Naive B cell (primary cell): ENCODE measurements at places on chromosomes 16 and 17.

DNA sequence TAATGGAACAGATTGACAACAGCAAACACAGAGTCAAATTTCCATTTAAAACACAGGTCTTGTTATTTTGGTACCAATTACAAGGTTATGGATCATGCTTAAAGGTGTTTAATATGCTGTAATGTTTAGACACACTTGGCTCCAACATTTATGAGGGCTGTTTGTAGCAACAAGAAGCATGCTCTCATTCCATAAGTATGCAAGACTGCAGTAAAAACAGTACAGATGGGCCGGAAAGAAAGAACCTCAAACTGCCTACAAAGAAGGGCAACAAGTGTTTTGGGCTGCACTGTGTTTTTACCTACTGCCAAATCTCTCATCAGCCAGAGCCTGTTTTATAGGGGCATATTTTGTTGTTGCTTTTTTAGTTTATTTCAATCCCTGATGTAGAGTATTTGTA, 100.5 kb upstream of the HS3ST3A1 start:
- DNase-seq, result no peak

- DNase-seq, result no peak
- H3K36me3 ChIP-seq, result no peaks in the 10 kb centered on the region
- no peak overlapping the region for H3K4me3 ChIP-seq
- no peaks in the 10 kb centered on the region for H3K27me3 ChIP-seq
These were observed 13.5 kb upstream of the EFCAB13 start for GRCh38 chr17:47310186-47310733.

DNA sequence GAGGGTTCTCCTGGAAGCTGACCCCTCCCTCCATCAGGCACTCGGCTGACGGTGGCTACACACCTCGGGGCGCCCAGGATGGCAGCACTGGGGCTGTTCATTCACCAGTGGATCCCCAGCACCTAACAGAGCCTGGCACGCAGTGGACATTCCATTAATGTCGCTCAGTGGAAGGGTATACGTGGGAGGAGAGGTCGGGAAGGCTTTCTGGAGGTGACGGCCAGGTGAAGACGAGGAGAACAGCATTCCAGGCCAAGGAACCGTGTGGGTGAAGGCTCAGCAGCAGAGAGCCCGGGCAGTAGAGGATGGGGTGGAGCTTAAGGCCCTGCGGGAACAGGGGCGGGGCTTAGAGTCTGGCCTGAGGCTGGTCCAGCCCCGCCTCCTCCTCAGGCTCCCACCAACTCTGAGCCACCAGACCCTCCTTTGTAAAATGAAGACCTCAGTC, 2.5 kb upstream of the HS3ST6 start:
- H3K27me3 ChIP-seq, result peaks cover 17% of the 10 kb centered on the region
- H3K36me3 ChIP-seq, result no peaks in the 10 kb centered on the region
- DNase-seq, result no peak
- no peak overlapping the region for H3K4me3 ChIP-seq

- peak overlapping the region; percentile 91 for H3K27ac ChIP-seq
- H3K4me1 ChIP-seq, result peaks cover 68% of the 10 kb centered on the region
- no peaks in the 10 kb centered on the region for H3K27me3 ChIP-seq
- peak; percentile 76 for DNase-seq
- no peaks in the 10 kb centered on the region for H3K36me3 ChIP-seq
These were observed 4.2 kb downstream of the SNN start for GRCh38 chr16:11672206-11673090.

DNA sequence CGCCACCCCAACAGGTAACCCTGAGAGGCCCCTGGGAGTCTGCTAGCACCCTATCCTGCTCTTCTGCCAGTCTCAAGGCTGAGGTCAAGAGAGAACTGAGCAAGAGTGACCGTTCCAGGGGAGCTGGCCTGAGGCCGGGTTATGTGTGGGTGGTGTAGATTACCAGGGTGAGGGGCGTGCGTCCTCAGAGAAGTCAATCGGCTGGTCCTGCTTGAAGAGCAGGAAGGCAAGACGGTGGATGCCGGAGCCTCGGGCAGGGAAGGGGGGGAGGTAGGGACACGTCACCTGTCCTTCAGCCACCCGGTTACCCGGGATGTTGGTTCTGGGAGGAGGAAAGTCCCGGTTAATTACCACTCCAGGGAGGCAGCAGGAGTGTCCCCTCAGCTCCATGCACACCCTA, 2.6 kb upstream of the TRIM65 start:
- no peak overlapping the region for H3K4me3 ChIP-seq
- H3K36me3 ChIP-seq, result no peaks in the 10 kb centered on the region
- no peaks in the 10 kb centered on the region for H3K27me3 ChIP-seq
- peaks cover 24% of the 10 kb centered on the region for H3K4me1 ChIP-seq

DNA sequence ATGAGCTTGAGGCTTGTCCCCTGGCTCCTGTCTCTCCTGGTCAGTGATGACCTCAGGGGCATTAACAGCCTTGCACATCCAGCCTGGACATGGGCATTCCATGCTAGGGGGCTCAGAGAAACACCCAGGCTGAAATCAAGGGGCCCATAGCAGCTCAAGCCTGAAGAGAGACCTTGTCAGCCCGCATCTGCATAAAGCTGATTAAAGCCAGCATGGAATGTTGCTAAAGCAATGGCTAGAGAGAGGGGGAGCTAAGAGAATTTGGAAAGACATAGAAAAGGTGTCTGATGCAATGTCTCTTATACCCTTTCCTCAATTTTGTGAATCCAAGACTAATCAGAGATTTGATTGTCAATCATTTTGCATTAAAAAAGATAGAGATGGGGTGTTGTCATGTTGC, 51.4 kb upstream of the WSCD1 start:
- no peaks in the 10 kb centered on the region for H3K36me3 ChIP-seq
- no peak for DNase-seq
- H3K4me3 ChIP-seq, result no peak overlapping the region
- no peaks in the 10 kb centered on the region for H3K4me1 ChIP-seq
- peaks cover 21% of the 10 kb centered on the region for H3K27me3 ChIP-seq

DNA sequence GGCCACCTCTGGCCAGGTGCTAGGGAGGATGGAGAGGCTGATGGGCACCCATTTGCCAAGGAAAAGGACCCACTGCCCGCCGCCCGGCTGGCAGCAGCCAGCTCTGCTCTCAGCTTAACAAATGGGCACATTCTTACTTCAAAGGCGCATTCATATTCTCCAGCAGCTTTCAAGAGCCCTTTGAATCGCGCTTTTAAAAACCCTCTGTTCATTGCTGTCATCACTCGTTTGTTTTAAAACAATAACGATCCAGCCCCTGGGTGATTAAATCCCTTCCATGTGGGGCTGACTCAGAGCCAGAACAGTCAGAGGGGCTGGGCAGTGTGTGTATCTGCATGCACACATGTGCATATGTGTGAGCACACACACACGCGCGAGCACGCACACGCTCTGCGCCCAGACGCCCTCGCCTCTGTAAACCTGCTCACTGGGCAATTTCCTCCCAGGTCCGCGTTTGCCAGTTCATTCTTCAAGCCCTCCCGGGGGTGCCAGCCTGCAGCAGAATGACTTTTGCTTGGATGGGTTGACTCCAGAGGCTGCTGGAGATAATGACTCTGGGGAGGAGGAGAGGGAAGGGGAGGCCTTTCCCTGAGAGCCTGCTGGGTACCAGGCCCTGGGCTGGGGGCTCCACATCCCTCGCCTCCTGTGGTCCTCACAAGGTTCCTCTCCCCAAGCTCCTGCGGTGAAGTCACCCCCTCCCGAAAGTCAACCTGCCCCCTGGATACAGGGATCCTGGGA, 133.1 kb downstream of the SDK2 start:
- no peak overlapping the region for H3K27ac ChIP-seq
- peaks cover 26% of the 10 kb centered on the region for H3K4me1 ChIP-seq
- H3K36me3 ChIP-seq, result no peaks in the 10 kb centered on the region
- DNase-seq, result no peak
- H3K27me3 ChIP-seq, result no peaks in the 10 kb centered on the region

DNA sequence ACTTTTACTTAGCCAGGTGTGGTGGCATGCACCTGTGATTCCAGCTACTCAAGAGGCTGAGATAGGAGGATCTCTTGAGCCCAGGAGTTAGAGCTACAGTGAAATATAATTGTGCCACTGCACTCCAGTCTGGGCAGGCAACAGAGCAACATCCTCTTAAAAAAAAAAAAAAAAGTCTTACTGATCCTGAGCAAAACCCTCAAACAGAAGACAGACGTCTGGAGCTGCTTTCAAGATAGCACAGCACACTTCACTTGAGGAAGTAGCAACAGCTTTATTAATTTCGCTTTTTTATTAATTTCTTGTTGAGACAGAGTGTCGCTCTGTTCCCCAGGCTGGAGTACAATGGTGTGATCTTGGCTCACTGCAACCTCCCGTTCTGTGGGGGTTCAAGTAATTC, 10.2 kb upstream of the GGA2 start:
- H3K4me3 ChIP-seq, result no peak overlapping the region
- peaks cover 33% of the 10 kb centered on the region for H3K4me1 ChIP-seq
- peaks cover 6% of the 10 kb centered on the region for H3K36me3 ChIP-seq
- DNase-seq, result peak; percentile 40
- H3K27ac ChIP-seq, result peak overlapping the region; percentile 98

DNA sequence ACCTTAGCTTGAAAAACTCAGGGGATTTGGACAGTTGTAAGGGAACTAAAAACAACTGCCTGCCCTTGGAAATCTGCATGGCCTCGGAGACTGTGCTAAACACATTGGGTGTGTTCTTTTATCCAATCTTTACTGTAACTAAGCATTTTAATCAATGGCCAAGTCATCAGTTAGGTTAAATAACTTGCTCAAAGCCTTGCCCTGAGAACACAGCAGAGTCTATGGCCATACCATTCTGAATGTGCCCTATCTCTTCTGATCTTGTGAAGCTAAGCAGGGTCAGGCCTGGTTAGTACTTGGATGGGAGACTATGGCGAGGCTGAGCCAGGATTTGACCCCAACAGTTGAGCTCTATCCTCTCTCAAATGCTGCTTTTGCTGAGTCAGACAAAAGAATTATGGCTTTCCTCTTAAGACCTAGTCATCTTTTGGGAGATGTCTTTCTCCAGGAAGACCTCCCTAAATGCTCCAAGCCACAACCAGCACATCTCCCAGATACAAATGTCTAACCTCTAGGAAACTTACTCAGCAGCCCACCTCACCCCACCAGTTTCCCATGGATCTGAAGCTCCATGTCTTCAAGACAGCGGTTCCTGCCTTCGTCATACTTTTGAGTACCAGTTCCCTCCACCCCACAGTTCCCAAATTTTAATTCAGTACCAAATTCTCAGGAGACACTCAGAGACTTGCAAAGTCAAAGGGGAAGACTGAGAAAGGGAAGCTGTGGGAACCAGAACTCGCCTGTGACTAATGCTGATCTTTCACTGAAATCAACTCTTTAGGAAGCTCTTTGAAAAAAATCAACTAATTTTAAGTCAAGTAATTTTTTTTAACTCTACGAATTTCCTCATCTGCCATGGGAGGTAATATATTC, 336.1 kb downstream of the MAF start:
- peaks cover 3% of the 10 kb centered on the region for H3K36me3 ChIP-seq
- H3K4me3 ChIP-seq, result no peak overlapping the region
- H3K27ac ChIP-seq, result no peak overlapping the region
- peaks cover 47% of the 10 kb centered on the region for H3K27me3 ChIP-seq

GRCh38 chr17:320809-321385, 31.7 kb downstream of the RPH3AL start:
- peak overlapping the region; percentile 15 for H3K27ac ChIP-seq
- no peaks in the 10 kb centered on the region for H3K27me3 ChIP-seq
- no peaks in the 10 kb centered on the region for H3K36me3 ChIP-seq

- DNase-seq, result no peak
- no peak within 1 kb of the TSS for H3K27ac ChIP-seq
- no peaks in the 10 kb centered on the region for H3K36me3 ChIP-seq
- H3K27me3 ChIP-seq, result no peaks in the 10 kb centered on the region
- H3K4me1 ChIP-seq, result peaks cover 7% of the 10 kb centered on the region
- no peak within 1 kb of the TSS for H3K4me3 ChIP-seq
These were observed at the start of gene WFIKKN1 for GRCh38 chr16:630815-631405. TSS of gene WFIKKN1 (plus strand) at chr16:630985. CDS start at chr16:631254, 269 bp downstream.

GRCh38 chr17:72219137-72219823, 98.5 kb downstream of the SOX9 start:
- no peak overlapping the region for H3K4me3 ChIP-seq
- H3K27ac ChIP-seq, result no peak overlapping the region
- no peaks in the 10 kb centered on the region for H3K4me1 ChIP-seq
- DNase-seq, result no peak
- H3K36me3 ChIP-seq, result no peaks in the 10 kb centered on the region

GRCh38 chr16:76524356-76524755, 247.2 kb downstream of the CNTNAP4 start:
- H3K4me1 ChIP-seq, result no peaks in the 10 kb centered on the region
- H3K4me3 ChIP-seq, result no peak overlapping the region
- no peaks in the 10 kb centered on the region for H3K27me3 ChIP-seq
- no peak for DNase-seq

DNA sequence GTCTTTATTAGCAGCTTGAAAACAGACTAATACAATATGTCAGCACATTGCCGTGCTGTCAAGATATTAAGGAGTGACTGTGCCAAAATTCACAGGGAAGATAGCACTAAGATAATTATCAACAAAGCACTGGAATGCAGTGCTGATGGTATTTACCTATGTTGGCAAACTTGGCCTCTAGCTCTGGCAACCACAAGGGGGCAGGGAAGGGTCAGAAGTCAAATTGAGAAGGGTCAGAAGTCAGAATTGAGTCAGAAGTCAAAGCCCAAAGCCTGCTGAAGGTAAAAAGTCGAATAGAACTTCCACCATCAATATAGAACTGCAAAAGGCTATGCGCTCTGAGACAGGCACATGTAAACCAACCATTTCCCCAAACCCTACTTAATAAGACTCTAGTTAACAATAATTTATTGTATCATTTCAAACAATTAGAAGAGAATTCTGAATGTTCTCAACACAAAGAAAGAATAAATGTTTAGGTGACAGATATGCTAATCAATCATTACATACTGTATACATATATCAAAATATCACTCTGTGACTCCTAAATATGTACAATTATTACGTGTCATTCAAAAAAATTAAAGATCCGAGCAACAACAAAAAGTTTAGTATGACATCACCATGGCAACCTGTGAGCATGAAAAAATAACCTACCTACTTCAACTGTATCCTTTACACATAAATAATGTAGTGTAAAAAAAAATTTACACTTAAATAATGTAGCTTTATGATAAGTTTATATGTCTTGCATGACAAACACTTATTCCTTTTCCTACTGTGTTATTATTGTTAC, 916.1 kb downstream of the KCNJ2 start:
- H3K27ac ChIP-seq, result no peak overlapping the region
- H3K36me3 ChIP-seq, result no peaks in the 10 kb centered on the region
- H3K27me3 ChIP-seq, result no peaks in the 10 kb centered on the region
- H3K4me3 ChIP-seq, result no peak overlapping the region
- no peak for DNase-seq

- no peak overlapping the region for H3K27ac ChIP-seq
- no peaks in the 10 kb centered on the region for H3K36me3 ChIP-seq
- no peaks in the 10 kb centered on the region for H3K27me3 ChIP-seq
- H3K4me3 ChIP-seq, result peak overlapping the region; percentile 78
These were observed 5.8 kb downstream of the THRA start for GRCh38 chr17:40068584-40068916.

DNA sequence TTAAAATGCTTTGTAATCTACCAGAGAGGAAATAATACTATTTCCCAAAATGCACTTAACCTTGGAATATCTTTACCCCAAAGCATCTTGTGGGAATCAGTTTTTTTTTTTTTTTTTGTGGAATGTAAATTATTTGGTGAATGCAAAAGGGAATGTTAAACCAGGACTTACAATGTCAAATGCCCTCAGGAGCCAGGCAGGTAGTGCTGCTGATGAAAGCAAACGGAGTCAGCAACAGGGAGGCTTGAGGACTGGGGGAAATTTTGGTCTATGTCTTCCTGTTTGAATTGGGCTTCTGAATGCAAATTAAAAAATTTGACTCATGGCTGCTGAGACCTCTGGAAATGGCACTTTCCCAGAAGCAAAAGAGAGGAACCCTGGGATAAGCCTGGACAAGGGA, 96.5 kb upstream of the NLRP1 start:
- H3K4me3 ChIP-seq, result no peak overlapping the region
- H3K27me3 ChIP-seq, result peaks cover 26% of the 10 kb centered on the region
- H3K27ac ChIP-seq, result no peak overlapping the region
- no peaks in the 10 kb centered on the region for H3K36me3 ChIP-seq
- peaks cover 3% of the 10 kb centered on the region for H3K4me1 ChIP-seq
- no peak for DNase-seq
